Ascending aorta (tissue), 2 donors: ENCODE measurements at places on chromosomes 6 and 20. TPM values are rescaled to one million over a fixed set of nuclear protein-coding genes. Genes with fewer than 3 reads are reported as not detected.

The SYCP2 gene
- total RNA-seq = 60.9 TPM

The AGER gene
- total RNA-seq = 6.1 TPM

- DNase-seq = no peak
Observed at GRCh38 chr6:154187203-154187602, 148.2 kb downstream of the OPRM1 start.

DNA sequence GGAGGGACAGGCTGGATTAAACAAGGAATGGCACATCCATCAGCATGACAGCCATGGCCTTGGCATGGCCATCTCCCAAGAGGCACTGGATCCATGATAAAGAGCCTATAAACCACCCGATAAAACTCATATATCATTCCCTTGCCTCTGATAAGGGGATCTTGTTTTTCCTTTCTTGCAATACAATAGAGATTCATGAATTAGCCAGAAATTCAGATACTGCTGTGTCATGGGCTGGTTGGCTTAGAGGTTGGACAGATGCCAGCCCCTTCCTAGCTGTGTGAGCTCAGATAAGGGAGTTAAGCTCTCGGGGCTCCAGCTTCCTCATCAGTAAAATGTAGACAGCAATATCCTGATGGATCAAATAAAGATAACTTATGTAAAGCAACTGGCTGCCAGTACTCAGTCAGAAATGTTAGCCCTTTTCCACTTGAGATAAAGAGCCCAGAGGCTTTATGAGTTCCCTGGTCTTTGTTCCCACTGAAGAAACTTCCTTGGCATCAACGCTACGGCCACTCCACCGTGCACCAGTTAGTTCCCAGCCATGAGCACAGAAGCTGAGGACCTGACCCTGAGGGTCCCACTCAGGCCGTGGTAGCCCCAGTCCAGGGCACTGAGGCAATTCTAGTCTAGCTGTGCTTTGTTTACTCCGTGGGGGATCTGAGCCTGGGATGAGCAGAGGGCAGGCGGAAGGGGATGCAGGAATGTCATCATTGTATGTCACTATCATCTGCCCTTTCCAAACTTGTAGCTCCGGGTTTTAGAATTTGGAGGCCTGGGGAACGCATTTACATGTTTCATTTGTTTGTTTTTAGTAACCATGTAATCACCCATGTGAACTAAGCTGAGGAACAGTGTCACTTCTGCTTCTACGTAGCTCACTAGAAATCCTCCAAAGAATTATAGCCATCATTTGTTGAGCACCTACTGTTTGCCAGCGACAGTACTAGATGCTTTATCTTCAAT, 67.2 kb upstream of the TBC1D7 start:
- DNase-seq = no peak

GRCh38 chr20:48531505-48531904, 296.3 kb downstream of the PREX1 start:
- DNase-seq = no peak

DNA sequence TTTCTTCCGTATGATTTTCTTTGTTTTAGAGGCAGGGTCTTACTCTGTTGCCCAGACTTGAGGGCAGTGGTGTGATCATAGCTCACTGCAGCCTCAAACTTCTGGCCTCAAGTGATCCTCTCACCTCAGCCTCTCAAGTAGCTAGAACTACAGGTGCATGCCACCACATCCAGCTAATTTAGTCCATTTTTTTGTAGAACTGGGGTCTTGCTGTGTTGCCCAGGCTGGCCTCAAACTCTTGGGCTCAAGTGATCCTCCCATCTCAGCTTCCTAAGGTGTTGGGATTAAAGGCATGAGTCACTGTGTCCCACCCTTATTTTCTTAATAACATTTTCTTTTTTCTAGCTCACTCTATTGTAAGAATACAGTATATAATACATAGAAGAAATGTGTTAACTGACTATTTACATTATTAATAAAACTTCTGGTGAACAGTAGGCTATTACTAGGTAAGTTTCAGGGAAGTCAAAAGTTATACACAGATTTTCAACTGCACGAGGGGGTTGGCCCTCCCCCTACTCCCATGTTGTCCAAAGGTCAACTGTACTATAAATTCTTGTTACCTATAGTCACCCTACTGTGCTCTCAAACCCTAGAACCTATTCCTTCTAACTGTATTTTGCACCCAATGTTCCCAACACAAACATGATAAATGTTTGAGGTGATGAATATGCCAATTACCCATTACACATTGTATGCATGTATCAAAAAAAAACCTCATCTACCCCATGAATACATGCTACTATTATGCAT, 56.3 kb downstream of the PXDC1 start:
- DNase-seq = no peak

DNA sequence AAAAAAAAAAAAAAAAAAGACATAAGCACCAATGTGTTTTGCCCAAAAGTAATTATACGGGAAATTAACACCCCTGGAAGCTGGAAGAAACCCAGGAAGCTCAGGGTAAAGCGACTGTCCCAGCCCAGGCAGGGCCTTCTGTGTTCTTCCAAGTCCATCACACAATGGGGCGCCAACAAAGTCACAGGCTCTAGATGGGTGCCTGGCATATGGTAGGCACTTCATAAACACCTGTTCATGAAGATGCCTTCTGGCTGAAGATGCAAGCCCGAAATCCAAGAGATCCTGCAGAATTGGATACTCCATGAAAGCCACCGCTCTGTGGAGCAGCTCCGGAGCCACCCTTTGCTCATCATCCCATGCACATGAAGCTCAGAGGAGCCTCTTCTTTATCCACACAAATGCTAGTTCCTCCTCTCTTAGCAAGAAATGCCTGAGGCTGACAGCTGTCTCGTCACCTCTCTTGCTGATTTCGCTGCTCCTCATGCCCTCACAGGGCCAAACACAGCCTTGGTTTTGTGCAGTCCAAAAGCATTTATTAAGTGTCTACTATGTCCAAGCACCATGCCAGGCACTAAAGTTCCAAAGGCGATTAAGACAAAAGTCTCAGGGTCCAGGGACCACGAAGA, 76.6 kb downstream of the TRERF1 start:
- DNase-seq = no peak

- no peak for DNase-seq
Observed at GRCh38 chr20:37435607-37436006, 85.4 kb upstream of the NNAT start.
